ENCODE measurements at places on chromosomes 3 and 15.

GRCh38 chr15:92617549-92618520 lies 37.7 kb downstream of the FAM174B start:
- DNase-seq, result no peak

- no peak for DNase-seq
Observed at GRCh38 chr3:163785693-163786092, 1292.6 kb downstream of the SI start.

DNA sequence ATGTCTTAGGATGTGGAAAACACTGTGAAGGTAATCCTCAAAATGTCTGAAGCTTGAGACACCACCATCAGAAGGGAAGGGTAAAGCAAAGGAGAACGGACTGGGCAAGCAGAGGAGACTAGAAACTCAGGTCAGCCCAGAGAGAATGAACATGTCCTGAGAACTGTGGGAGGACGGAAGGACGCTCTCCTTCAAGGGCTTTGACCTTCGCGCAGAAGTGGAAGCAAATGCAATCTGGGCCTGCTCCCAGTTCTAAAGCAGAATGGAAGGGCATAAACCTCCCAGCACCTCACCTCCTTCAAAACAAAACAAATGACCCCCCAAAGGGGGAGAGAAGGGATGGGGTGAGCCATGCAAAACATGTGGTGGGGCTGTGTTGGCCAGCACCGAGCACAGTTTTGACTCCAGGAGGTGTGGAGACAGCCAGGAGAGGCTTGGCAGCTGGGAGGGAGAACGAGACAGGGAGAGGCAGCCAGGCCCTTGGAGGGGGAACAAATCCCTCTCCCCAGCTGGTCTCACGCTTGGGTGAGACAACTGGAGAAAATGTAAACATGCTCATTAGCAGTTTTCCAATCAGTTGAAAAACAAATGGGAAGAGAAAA lies 222.4 kb upstream of the WNT5A start:
- no peak for DNase-seq

DNA sequence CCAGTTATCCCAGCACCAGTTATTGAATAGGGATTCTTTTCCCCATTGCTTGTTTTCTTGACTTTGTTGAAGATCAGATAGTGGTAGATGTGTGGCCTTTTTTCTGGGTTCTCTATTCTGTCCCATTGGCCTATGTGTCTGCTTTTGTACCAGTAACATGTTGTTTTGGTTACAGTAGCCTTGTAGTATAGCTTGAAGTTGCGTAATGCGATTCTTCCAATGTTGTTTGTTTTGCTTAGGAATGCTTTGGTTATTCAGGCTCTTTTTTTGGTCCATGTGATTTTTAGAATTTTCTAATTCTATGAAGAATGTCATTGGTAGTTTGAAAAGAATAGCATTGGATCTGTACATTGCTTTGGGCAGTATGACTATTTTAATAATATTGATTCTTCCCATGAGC lies 94.3 kb upstream of the CHMP2B start:
- no peak for DNase-seq

DNA sequence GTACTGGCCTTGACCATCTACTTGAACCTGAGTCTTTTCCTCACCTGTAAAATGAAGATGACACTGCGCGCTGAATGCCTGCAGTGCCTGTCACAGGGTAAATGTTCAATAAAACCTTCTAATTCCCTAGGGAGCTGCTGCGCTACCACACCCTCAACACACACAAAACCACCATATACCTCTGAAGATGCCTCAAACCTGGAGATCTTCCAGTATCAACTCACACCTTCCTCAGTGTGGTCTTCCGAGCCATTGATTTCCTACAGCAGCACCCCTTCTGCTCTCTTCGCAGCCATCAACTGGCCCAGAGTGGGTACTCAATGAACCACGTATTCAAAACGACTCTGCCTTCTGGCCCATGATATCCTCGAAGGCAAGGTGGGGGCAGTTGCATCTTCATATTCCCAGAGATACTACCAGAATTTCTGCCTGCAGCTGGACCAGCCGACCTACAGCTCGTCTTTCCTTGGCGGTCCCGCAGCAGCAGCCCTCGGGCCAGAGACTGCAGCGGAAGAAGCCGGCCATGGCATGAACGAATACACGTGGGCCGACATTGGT lies 695 bp downstream of the RPL32 start:
- peak; percentile 24 for DNase-seq

DNA sequence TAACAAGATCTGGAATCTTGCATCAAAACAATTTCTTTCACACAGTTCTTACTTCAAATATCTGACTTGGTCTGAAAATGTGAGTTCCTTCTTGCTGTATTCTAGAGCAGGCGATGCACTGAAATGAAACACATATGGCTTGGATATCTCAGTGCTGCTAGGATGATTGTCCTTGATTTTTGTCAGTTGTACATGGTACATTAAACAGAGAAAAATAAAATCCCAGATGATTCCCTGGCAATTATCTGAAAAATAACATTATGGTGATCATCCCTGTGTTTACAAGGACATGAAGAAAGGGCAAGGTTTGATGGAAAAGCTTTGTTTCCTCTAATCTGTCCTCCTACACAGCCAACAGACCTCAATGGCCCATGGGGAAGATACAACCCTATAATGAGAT lies 10.6 kb downstream of the LMCD1 start:
- DNase-seq, result no peak

DNA sequence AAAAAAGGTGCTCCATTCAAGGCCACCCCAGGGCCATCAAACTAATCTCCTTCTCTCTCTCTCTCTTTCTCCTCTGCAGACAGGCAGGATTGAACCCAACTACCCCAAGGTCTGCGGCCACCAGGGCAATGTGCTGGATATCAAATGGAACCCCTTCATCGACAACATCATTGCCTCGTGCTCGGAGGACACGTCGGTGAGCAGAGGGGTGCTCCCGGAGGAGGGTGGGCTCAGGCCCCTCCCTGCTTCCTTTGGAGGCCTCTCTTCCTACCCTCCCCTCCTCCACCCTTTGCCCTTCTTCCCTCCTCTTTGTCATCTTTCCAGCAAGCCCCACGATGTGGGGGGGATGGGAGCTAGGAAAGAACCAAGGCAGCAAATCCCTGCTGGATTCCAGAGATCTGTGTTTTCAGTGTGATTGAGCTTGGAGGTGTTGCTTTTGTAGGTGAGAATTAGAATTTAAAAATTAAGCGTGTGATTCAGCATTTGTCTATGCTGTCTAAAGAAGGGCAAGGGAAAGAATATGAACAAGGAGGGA lies 116.3 kb downstream of the CORO2B start:
- no peak for DNase-seq

DNA sequence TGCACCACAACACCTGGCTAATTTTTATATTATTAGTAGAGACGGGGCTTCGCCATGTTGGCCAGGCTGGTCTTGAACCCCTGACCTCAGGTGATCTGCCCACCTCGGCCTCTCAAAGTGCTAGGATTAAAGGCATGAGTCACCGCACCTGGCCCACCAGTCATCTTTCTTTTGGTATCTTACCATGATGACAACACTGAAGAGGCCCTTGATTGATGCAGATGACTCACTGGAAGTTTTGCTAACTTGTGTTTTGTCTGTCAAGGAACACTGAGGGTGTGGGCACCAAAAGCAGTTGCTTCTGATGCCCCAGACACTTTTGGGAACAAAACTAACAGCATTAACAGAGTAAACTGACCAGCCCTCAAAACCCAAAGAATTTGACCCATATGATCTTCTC lies 88.3 kb downstream of the MYO5A start:
- no peak for DNase-seq

DNA sequence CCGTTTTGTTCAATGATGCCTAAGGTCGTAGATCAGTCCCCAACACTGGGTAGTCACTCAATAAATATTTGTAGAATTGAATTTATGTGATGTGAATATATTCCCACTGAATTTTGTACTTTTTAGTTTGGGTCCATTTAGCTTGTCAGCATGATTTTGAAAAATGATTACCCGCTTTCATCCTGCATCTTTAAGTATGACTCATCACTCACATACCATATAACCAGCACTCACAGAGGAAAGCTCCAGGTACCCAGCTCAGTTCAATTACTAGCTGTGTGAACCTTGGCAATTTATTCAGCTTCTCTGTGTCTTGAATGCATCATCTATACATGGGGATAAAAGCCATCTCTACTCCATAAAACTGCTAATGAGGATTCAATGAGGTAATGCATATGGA lies 2.2 kb upstream of the MLF1 start:
- no peak for DNase-seq

GRCh38 chr3:7740458-7740857 lies 761.2 kb upstream of the LMCD1 start:
- no peak for DNase-seq

DNA sequence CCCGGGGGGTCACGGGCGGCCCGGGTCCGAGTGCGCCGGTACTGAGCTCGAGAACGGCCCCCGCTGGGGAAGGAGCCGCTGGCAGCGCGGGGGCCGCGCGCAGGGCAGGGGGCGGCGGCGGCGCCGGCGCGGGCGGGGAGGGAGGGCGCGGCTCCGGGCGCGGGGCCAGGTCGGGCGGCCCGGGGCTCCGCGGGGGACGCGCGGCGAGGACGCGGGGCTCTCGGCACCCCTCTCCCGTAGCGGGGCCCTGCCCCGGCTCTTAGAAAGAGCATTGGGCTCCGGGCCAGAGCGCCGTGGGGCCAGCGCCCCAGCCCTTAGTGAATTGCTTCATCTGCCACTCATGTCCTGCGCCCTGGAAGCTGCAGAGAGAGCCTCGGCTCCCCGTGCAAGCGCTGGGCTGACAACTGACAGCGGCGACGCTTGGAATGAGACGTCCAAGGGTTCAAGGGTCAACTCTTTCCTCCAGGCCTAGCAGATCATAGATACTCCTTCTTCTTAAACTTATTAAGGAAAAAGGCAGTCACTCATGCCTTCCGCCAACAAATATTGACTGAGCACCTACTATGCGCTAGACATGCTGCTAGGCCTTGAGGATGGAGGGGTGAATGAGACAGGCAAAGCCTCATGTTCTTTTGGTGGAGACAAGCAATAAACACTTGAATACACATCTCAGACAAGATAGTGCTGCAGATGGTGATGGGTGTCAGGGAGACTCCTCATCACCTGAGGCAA lies 140.8 kb downstream of the SMAD6 start:
- DNase-seq, result no peak

GRCh38 chr3:166706094-166706493 lies 674.0 kb downstream of the ZBBX start:
- DNase-seq, result no peak

DNA sequence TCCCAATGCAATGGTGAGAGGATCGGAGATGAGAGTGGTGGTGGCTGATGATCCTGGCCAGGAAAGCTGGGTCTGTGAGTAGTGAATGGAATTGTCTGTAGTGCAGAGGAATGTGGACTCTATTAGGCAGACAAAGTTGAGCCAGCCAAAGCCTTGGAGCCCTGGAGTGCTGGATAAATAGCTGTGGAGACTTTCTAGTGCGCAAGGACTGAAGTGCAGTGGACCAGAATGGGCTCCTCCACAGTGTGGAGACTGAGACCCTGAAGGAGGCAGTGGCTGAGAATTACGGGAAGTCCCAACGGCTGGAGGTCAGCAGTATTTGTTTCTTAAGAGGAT lies 874 bp downstream of the ZNF662 start:
- DNase-seq, result no peak

- DNase-seq, result no peak
Observed at GRCh38 chr15:78417754-78418630, 20.0 kb upstream of the IREB2 start.

GRCh38 chr3:47014036-47014435 lies 34.6 kb downstream of the NBEAL2 start:
- DNase-seq, result no peak

DNA sequence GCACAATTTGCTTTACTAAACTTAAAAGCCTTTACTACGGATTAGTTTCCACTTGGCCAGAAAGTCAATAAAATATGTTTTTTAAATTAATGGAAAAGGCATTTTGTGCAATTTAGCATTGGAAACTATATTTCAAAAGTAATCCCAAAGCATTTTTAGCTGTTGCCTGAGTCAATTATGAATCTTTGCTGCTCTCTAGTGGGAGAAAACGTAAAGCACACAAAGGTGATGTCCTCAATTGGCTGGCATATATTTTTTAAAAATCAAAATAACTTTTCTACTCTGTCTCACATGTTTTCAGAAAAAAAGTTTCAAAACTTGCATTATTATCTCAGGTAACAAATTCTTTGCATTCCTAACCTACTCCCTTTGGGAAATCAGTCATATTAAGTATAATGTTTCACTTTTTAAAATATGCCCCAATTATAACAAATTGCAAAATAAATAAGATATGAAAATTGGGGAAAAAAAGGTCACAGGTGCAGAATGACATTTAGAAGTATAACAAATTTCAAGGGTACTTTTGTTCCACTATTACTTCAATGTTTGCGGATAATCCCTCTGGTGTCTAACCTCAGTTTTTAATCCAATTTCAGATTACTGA lies 47.2 kb upstream of the TEX55 start:
- no peak for DNase-seq

- DNase-seq, result no peak
Observed at GRCh38 chr3:128122013-128122412, 1.6 kb downstream of the RUVBL1 start.

GRCh38 chr3:4245671-4246070 lies 57.5 kb upstream of the SETMAR start:
- no peak for DNase-seq

DNA sequence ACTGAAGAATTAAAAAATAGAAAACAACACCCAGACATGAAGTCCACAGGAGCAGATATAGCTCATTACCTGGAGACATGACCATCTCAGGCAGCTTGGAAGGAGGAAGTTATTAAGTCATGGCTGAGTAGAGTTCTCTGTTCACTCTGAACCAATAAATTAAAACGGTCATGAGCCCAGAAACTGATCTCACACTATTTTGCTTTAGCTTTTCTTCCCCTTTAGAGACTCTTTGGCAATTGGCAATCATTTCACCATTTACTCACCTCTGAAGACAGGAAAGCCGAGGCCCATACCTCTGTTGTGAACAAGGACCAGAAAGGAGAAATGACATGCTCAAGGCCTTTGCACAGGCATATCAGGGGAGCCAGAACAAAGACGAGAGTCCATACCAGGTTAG lies 26.6 kb downstream of the CLDN18 start:
- no peak for DNase-seq

GRCh38 chr15:68333775-68334470 lies 56.4 kb downstream of the FEM1B start:
- no peak for DNase-seq
